Stimulated activated CD8-positive, alpha-beta memory T cell treated with anti-CD3 and anti-CD28 coated beads, Interleukin-15, amount 100 ng/mL, for 4 hours (primary cell): ENCODE measurements at places on chromosomes 1 and 21.

- no peak for DNase-seq
These were observed 42.7 kb upstream of the SELENON start for GRCh38 chr1:25757151-25757845.

- DNase-seq = no peak
These were observed 68.9 kb downstream of the CNIH3 start for GRCh38 chr1:224684979-224685425.

- DNase-seq = no peak
These were observed 86.4 kb downstream of the RGL1 start for GRCh38 chr1:183891158-183891856.

- no peak for DNase-seq
These were observed 201.1 kb downstream of the MATN1 start for GRCh38 chr1:30522031-30523004.

- DNase-seq = no peak
These were observed 92.5 kb upstream of the KCNE2 start for GRCh38 chr21:34271189-34271851.

GRCh38 chr1:207156826-207157225 is 52.8 kb downstream of the C4BPA start:
- DNase-seq = no peak

- DNase-seq = no peak
These were observed 14.0 kb downstream of the CAPZA1 start for GRCh38 chr1:112633628-112634027.

GRCh38 chr21:31405604-31406003 is 61.5 kb upstream of the TIAM1 start:
- no peak for DNase-seq

- no peak for DNase-seq
These were observed 762.1 kb upstream of the NEGR1 start for GRCh38 chr1:73044241-73045036.

DNA sequence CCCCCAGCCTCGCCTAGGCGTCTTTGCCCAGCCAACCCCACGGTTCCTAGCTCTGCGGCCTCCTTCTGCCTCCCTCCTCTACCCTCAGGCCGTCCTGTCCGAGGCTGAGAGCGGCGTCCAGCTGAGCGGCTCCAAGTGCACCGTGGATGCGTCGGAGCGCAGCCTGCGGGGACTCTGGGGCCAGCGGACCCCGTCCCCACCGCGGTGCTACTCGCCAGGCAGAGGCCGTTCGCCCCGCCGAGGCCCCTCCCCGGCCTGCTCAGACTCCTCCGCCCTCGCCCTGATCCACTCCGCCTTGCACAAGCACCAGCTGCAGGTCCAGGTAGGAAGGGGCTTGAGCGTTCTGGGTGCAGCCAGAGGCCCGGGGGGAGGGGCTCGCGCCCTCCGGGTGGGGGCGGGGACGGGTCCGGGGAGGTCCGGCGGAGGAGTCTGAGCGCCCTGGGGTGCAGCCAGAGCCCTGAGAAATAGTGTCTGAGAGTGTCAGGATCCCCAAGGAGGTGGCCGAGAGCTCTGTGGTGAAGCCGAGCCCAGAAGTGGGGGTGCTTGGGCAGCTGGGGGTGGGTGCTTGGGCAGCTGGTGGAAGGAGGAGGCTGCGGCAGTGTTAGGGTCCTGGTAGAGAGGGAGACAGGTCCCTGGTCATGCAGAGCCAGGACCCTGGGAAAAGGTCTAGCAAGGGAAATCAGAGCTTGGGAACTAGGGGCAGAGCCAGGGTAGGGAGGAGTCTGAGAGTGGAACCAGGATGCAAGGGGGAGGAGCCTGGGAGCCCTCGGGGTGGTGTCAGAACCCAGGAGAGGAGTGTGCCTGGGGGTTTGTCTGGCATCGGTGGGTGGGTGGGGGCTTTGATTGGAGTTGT is 3.2 kb upstream of the NBPF3 start:
- DNase-seq = no peak

DNA sequence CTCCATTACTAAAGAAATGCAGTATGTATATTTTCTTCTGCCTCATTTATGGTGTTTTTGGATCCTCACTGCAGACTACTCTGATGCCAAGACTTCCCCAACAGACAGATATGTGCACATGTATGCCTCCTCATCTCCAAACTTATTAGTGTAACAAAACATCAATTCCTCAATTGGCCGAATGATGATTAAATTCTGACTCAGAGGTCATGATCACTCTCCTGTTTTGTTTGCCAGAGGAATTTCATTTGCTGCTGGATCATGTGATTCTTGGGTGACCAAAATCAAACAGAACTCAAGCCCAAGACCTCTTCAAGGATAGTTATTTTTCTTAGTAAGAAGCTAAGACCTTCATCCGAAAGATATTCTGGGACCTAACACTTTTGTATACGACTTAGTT is 227.6 kb downstream of the LMO4 start:
- DNase-seq = no peak

- no peak for DNase-seq
These were observed 26.3 kb downstream of the GADD45A start for GRCh38 chr1:67711158-67711854.

- no peak for DNase-seq
These were observed 3.5 kb downstream of the EXOC8 start for GRCh38 chr1:231334079-231334666.

DNA sequence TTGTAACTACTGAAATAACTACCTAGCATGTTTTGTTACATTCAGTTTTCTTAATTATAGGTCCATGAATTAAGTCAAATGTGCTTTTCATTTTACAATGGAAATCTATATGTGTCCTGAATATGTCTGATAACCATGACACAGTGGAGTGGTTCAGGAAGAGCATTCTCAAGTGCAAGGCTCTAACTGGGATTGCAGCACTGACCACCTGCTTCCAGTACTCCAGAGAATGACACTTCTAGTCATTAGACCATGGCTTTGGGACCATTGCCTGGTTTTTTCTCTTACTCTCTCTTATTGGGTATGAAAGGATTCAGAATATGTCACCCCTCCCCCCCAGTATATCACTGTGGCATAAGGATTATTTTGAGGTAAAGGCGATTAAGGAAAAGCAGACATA is 204.9 kb upstream of the CACYBP start:
- DNase-seq = no peak

DNA sequence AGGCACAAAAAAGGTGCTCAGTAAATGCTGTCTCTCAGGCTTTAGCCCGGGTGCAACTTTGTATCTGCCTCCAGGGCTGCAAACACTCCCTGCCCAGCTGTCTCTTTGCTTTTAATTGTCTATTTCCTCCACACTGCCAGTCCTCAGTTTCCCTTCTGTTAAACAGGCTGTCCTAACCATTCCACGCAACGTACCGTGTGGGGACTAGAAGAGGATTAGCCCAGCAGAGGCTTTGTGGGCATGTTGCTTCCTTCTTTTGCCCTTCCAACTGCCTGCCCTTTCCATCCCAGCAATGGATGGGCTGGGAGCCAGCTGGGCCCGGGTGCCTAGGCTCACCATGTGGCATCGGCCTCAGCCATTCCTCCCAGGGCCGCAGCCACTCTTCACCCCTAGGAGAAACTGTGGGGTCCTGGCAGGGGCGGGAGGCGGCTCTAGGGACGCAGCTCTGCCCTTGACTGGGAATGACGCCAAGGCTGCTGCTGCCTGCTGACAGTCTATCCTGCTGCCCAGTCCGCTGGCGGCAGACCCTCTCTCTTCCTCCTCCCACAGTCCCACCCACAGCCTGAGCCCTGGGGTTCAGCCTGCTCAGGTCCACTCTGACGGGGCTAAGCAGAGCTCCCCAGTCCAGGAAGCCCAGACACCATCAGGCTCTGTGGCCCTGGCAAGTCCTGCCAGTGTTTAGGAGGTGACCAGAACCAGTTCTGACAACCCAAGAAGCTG is 40.6 kb upstream of the LRP8 start:
- no peak for DNase-seq

DNA sequence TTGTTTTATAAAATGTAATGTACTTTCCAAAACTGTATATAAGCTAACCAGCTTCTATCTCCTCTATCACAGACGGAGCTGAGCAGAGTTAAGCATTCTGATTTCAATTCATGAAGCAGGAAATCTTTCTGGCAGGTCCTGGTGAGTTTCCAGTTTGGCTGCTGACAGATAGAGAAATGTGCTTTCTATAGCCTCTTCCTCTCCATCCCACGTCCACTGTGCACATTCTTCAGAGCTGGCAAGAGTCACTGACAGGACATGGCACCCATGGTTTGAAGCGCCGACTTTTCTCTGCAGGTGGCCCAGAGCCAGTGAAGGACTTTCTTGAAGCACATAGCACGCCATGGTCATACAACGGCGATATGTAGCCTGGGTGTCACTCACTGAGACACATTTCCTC is 52.3 kb upstream of the POU2F1 start:
- no peak for DNase-seq

DNA sequence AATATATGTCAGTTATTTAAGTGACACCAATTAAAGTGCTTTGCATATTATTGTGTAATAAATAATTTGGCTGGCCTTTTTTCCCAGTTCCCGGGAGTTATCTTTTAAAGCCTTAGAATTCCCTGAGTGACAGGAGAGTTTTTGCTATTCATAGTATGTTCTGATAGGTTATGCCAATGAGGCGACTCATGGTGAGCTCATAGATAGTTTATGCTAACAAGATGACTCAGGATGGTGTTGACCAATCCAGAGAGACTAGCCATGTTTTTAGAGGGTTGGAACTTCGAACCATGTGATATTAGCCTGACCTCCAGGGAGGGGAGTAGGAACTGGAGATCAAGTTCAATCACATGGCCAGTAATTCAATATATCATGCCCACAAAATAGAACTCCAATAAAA is 310.8 kb downstream of the USP25 start:
- DNase-seq = no peak

DNA sequence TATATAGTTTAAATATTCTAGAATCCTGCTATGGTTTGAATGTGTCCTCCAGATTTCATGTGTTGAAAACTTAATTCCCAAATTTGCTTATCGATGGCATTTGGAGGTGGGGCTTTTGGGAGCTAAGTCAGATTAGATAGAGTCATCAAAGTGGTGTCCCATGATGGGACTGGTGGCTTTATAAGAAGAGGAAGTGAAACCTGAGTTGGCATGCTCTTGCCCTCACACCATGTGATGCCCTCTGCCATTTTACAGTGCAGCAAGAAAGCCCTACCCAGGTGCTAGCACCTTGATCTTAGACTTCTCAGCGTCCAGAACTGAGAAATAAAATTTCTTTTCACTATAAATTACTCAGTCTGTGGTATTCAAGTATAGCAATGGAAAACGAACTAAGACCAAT is 111.3 kb downstream of the TGFB2 start:
- no peak for DNase-seq

GRCh38 chr1:199619223-199619622 is 408.3 kb upstream of the NR5A2 start:
- DNase-seq = no peak

DNA sequence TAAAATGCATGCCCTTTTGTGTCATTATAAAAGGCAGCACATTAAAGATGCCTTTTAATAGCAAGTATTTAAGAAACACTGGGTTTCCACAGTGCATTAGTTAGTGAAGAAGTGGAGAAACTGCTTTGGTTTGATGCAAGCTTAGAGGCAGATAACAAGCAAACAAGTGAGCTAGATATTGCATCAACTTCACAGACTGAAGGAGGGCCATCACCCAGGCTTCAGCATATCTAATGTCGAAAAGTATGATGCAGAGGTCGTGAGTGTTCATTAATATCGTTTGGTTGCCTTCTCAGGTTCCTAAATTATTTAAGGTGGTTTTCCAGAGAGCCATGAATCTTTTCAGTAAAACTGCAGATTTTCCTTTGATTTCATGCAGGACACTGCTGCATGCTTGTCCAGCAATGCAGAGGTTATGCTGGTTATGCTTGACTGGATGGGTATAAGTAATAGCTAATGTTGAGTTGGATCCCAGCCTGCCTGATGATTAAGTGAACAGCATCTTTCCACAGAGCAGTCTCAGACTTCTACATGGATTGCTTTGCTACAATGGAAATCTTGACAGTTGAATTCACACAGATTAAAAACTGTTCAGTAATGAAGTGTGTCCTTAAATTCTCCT is 69.7 kb upstream of the IPO9 start:
- no peak for DNase-seq

DNA sequence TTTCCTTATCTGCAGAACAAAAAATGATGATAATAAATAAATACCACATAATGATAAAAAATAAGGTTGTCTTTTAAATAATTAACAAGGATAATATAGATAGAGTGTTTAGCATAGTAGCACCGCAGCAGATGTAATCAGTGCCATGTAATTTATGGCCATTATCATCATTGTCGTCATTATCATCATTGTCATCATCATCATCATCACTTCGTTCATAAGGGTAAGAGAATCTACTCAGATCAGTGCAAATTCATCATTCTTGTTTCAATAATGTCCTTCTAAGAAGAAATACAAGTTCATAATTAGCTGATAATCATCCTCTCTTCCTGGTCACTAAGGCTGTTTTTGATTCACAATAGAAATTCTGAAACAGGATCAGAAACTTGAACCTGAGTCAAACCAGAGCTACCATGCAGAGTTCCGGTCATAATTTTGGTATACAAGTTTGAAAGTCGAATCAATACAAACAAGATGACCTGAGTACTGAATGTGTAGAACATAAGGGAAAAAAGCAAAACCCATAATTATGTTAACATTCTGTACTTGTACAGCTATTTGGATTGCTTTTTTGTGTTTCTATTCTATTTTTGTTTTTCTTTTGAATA is 172.0 kb downstream of the LRRC40 start:
- no peak for DNase-seq

DNA sequence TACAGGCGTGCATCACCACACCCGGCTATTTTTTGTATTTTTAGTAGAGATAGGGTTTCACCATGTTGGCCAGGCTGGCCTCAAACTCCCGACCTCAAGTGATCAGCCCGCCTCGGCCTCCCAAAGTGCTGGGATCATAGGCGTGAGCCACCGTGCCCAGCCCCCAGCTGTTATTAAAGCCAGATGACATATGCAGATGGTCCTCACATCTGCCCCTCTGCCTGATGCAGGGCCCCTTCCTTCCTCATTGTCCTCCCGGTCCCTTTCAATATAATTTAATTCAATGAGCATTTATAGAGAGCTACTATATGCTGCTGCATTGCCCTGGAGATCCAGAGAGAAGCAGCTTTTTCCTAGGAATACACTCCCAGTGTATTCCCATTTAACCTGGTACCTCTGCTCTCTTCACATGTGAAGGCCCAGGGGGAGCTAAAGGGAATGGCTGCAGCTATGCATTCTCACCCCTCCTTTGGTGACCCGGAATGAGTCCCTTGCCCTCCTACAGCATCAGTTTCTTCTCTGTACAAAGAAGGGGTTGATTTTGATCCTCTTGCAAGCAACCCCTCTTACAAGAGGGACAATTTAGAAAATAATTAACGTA is 55.6 kb downstream of the L1TD1 start:
- DNase-seq = no peak

- DNase-seq = no peak
These were observed 204.4 kb downstream of the GRIK3 start for GRCh38 chr1:36829961-36830360.

DNA sequence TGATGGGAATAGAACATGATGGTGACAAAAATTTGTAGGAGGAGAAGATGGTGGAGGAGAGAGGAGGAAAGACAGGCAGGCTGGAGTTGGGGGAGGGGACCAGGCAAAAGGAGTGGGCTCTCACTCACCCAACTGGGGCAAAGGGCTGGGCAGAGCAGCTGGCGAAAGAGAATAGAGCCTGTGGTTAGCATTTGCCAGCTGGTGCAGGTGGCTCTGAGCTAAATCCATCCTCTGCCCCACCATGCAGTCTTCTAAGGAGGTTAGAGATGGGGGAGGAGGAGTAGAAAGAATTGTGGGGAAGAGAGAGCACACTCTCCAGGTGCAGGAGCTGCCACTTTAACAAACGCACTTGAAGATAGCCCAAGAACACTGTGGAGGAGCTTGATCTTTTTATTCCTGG is 27.6 kb upstream of the SLAMF1 start:
- DNase-seq = no peak
